ENCODE measurements at places on chromosomes 1 and 21.

DNA sequence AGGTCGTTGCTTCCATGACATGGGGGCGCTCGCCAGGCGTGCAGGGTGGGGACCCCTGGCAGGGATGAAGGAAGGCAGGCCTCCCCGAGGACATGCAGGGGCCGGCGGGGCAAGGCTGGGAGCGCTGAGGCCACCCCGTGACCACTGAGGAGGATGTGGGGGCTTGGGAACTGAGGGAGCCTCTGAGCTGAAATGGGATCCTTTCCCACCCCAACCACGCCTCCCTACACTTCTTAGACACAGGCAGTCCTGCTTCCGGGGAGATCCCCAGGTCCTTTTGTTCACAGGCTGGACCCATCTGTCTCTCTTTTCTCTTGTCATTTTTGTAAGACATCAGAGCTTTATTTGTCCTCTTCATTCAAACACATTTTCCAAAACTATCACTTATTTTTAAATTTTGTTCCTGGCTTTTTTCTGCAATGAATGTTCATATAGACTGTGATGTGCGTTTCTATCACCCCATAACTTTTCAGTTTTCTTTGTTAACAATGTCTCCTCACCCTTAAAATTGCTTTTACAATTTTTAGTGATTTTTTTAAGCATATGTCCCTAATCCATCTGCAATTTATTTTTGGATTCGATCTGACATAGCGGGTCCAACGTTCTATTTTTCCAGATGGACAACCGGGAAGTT, 156.7 kb upstream of the BACE2 start:
- no peak for DNase-seq

GRCh38 chr1:94486990-94487389, 54.6 kb downstream of the F3 start:
- no peak for DNase-seq

DNA sequence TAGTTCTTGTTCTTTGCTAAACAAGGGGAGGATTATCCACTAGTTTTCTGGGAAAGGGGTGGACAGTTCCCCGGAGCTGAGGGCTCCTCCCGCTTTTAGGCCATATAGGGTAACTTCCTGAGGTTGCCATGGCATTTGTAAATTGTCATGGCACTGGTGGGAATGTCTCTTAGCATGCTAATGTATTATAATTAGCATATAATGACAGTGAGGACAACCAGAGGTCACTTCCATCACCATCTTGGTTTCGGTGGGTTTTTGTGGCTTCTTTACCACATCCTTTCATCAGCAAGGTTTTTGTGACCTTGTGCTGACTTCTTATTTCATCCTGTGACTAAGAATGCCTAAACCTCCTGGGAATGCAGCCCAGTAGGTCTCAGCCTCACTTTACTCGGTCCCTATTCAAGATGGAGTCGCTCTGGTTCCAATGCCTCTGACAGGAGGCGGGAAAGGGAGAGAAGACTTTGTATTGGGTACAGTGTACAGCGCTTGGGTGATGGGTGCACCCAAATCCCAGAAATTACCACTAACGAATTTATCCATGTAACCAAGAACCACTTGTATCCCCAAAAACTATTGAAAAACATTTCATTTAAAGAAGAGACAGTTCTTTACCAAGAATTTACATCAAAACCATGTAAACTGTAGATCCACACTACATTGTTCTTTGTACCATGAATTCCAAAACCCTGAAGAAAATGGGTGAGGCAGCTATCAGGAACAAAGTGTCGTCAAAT, 8.7 kb upstream of the SLC2A5 start:
- no peak for DNase-seq

GRCh38 chr1:9294405-9294773, 1.7 kb downstream of the SPSB1 start:
- DNase-seq, result no peak

GRCh38 chr1:27600498-27601175, 3.3 kb downstream of the AHDC1 start:
- no peak for DNase-seq

DNA sequence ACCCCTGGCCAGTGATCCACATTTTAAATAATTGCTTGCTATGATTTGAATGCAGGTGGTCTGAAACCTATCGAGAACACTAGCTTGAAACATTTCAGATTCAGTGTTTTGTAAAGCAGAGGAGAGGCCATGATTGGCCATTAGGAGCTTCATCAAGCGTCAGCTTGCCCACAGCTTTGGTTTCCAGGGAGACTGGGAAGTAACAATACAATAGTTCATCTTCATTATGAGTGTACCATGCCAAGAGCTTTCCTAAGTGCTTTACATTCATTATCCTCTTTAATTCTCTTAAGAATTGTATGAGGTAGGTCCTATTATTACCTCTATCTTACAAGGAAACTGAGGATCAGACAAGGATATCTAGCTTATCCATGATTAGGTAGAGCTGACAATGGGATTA, 27.7 kb upstream of the ATP5PO start:
- DNase-seq, result no peak

- DNase-seq, result no peak
Measured at GRCh38 chr1:168081373-168082007, 55.2 kb downstream of the GPR161 start.

GRCh38 chr1:201708085-201708512, 120.9 kb upstream of the IPO9 start:
- DNase-seq, result peak; percentile 95

DNA sequence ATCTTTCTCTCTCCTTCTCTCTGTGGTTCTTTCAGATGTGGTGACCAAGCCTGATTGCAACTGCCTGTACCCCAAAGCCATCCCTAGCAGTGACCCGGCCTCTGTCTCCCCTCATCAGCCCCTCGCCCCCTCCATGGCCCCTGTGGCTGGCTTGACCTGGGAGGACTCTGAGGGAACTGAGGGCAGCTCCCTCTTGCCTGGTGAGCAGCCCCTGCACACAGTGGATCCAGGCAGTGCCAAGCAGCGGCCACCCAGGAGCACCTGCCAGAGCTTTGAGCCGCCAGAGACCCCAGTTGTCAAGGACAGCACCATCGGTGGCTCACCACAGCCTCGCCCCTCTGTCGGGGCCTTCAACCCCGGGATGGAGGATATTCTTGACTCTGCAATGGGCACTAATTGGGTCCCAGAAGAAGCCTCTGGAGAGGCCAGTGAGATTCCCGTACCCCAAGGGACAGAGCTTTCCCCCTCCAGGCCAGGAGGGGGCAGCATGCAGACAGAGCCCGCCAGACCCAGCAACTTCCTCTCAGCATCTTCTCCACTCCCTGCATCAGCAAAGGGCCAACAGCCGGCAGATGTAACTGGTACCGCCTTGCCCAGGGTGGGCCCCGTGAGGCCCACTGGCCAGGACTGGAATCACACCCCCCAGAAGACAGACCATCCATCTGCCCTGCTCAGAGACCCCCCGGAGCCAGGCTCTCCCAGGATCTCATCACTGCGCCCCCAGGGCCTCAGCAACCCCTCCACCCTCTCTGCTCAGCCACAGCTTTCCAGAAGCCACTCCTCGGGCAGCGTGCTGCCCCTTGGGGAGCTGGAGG, 12.7 kb downstream of the CSF1 start:
- DNase-seq, result no peak

- peak; percentile 70 for DNase-seq
Measured at GRCh38 chr1:69409731-69410456, 157.8 kb upstream of the LRRC7 start.

- DNase-seq, result no peak
Measured at GRCh38 chr1:67019121-67019520, 34.8 kb downstream of the SLC35D1 start.

DNA sequence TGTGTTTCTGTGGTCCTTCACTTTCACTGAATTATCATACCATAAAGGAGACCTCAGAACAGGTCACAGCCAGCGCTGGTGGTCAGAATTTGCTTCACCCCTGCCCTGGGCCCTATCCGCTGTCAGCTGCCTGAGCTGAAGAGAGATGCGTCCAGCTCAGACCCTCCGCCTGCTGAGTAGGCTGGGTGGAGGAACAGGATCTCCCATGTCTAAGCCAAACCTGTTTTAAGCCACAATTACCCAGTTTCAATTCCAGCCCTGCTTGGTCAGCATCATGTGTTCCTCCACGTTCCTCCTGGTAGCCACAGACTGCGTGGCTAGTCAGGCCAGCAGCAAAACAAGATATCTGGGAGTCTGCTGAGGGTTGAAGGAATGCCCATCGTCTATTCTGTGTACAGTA, 13.5 kb upstream of the BGLAP start:
- peak; percentile 39 for DNase-seq

- no peak for DNase-seq
Measured at GRCh38 chr1:56516539-56517252, 62.7 kb downstream of the PLPP3 start.

GRCh38 chr1:172269644-172270043, 150.8 kb upstream of the C1orf105 start:
- DNase-seq, result no peak

DNA sequence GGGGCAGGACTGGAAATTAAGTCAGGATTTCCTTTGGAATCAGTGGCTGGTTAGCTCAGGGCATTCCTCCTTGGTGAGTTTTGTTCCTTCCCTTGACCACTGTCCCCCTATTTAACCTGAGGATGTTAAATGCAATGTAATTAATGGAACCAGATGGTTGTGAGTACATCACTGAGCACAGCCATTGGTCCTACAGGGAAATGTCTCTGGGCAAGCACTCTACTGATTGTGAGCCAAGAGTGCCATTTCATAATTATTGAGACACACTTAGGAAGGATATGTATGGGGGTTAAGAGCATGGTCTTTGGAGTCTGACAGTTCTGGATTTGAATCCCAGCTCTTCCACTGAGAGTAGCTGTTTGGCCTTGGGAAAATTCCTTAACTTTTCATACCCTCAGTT, 74.4 kb downstream of the SPAG17 start:
- no peak for DNase-seq

GRCh38 chr1:158391099-158391498, 8.2 kb downstream of the OR10T2 start:
- DNase-seq, result no peak

GRCh38 chr1:116163533-116163932, 52.3 kb downstream of the MAB21L3 start:
- no peak for DNase-seq

GRCh38 chr1:209823143-209824041, 4.4 kb upstream of the UTP25 start:
- no peak for DNase-seq

- peak; percentile 85 for DNase-seq
Measured at GRCh38 chr1:111988743-111989453, 570 bp downstream of the KCND3 start.

DNA sequence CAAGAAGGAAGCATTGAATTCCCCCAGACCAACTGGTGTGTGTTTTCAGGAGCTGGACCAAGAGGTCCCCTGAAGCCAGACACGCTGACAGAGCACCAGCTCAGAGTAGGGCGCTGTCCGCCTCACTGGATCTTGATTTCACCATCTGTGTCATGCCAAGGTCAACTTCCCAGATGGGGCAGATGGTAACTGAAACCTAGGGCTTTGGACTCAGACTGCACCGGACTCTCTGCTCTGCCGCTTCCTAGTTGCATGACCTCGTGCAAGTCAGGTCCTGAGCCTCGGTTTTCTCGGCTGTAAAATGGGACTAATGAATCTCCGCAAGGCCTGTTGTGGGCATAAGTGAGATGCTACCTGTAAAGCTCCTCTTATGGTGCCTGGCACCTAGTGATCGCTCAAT, 17.9 kb upstream of the CASZ1 start:
- DNase-seq, result no peak

- no peak for DNase-seq
Measured at GRCh38 chr21:42397746-42398394, 2.0 kb upstream of the TMPRSS3 start.

DNA sequence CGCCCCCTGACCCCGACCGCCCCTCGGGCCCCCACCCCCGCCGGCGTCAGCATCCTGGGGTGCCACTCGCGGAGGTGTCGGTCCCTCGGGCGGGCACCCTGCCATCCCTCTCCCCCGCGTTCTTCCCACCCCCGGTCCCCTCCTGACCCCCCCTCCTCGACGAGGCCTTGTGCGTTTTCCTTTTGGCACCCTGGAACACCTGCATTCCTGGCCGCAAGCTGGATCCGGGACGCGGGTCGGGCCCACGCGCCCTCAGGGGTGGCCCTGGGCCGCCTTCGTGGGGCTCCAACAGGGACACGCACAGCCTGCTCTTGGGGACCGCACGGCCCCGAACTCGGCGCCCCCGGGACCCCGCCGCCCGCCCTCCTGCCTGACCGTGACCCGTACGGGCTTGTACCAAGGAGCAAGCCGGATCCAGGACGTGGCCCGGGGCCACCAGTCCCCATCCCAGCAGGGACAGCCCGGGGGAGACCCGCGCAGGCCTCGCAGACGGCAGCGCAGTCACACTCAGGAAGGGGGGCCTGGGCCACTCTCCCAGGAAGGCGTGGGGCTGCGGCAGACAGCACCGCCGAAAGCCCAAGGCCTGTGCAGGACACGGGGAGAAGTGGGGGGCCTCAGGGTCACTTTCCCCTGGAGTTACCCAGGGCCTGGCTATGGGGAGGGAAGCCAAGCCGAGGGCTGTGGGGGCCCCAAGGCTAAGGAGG, 579 bp upstream of the SLC19A1 start:
- no peak for DNase-seq

GRCh38 chr1:46137916-46138315, 5.5 kb upstream of the PIK3R3 start:
- no peak for DNase-seq

DNA sequence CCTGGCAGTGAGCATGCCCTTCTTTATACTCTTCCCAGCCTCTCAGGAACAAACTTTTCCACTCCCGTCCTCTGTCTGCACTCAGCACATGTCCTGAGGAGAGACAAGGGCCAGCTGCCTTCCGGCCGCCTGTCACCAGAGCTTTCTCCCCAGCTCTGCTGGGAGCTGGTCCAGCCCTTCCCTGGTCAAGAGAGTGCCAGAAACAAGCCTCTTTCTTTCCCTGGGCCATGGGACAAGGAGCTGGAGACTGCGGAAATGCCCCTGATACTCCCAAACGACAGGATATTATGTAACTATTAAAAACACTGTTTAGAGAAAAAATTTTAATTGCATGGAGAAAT, 10.4 kb downstream of the LAMB3 start:
- DNase-seq, result peak; percentile 65

DNA sequence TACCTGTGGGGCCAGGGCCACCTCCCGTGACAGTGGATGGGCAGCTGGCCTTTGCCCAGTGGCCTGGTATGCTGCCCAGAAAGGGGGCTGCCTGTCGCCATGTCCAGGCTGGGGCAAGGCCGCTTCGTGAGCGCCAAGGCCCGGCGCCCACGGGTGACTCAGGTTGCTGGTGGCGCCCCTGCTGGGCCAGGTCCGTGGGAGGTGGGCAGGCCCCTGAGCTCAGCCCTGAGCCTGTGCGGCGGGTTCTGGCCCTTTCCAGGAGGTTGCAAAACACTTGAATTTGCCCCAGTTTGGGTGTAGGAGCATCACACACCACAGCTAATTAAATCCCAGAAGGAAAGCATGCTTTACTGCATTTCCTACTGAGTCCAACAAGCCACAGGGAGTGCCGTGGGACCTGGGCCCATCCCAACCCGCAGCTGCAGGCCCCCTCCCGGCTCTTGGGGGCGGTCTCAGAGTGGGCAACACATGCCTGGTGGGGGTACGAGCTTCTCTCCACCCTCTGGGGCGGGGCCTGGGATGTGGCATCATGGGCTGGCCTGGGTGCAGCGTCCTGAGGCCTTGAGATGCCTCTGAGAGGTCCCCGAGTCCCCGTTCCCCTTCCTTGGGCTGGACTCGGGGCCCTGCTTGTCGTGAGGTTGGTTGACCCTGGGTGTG, 159.8 kb downstream of the PEX14 start:
- no peak for DNase-seq
